ENCODE measurements at places on chromosomes 1 and 21. TPM values are rescaled to one million over a fixed set of nuclear protein-coding genes. Genes with fewer than 3 reads are reported as not detected.

The KRTAP13-2 gene
- total RNA-seq: not detected

The BSND gene
- not detected for total RNA-seq

The ZNF593OS gene
- total RNA-seq: not detected

The AJAP1 gene
- not detected for total RNA-seq

The C1orf210 gene
- total RNA-seq: not detected

The ACOT11 gene
- total RNA-seq: 0.66 TPM

GRCh38 chr1:203311368-203312301 is 6.3 kb downstream of the BTG2 start:
- no peak for DNase-seq

GRCh38 chr1:16122916-16123315 is 33.0 kb downstream of the EPHA2 start:
- peak; percentile 94 for DNase-seq

DNA sequence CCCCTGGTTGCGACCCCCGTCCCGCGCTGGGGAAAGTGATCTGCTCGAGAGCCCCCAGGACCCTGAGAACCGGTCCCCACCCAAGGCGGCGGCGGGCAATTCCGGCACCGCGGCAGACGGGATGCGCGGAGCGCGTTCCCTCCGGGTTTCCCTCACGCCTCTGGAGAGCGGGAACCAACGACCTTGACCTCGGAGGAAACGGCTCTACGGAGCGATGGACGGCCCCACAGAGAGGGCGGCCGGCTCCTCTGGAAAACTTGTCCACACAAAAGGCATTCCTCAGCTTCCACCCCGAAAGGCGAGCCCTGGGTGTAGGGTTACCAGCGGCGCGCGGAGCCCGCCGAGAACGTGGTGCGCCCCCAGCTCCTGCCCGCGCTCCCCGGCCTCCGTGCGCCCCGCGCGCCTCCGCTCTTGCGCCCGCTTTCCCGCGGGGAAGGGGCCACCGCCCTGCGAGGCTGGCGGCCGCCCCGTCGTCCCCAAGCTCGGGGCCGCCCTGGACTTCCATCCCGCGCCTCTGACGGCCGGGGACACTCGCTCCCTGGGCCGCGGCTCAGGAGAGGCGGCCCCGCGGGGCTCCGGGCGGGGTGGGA is 391 bp upstream of the KIAA1614 start:
- DNase-seq: peak; percentile 52

DNA sequence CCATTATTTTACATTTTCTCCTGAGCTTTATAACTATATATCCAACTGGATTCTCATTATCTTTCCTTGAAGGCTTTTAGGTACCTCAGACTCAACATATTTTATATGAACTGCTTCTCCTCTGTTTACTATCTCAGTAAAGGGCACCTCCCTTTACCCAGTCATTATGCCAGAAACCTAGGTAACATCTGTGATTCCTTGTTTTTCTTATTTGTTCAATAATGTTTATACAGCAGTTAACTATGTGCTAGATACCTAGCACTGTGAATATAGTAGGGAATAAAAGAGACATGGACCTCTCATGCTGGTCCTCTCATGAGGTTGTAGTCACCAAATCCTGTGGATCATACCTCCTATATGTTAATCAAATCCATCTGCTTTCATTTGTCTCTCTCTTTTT is 25.6 kb downstream of the PPP1R12B start:
- DNase-seq: no peak

- DNase-seq: no peak
These were observed 57.2 kb downstream of the TOR1AIP2 start for GRCh38 chr1:179820226-179820970.

- no peak for DNase-seq
These were observed 10.0 kb downstream of the LTN1 start for GRCh38 chr21:28982637-28983036.

- DNase-seq: no peak
These were observed 13.9 kb upstream of the PTPN14 start for GRCh38 chr1:214565310-214565709.

- peak; percentile 40 for DNase-seq
These were observed 1.3 kb downstream of the PUM1 start for GRCh38 chr1:31064111-31064717.

DNA sequence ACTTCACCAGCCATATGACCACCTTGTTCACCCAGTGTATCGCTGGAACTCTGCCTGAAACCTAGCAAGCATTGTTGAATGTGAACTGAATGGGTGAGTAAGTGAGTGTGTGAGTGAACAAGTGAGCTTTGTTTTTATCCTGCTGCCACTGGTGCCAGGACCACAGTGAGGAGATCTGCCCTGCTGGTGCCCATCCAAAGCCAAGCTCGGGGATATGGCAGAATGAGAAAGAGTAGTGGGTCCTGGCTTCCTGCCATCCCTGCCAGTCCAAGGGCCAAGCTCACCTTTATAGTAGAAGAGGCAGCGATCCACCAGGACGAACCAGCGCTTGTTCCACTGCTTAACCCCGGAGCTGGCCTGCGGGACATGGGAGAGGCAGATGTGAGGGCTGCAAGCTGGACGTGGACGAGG is 53.4 kb upstream of the GOLT1A start:
- no peak for DNase-seq

GRCh38 chr1:118485757-118486156 is 300.7 kb upstream of the SPAG17 start:
- DNase-seq: no peak

DNA sequence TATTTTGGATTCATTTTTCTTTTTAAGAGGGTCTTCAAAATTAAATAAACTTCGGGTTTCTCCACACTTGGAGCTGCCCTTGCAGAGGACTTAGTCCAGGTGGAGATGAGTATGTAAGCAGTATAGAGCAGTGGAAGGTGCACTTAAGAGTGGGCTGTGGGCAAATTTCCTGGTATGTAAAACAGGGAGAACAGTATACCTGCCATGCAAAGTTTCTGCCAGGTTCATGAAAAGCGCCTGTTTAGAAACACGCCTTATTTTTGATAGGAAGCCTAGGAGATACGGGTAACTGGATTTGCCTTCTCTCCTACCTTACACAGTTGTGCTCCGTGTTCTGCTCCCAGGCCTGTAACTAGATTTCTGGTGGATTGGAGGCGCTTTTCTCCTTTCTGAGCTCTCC is 1.2 kb downstream of the KDM4A start:
- DNase-seq: no peak

DNA sequence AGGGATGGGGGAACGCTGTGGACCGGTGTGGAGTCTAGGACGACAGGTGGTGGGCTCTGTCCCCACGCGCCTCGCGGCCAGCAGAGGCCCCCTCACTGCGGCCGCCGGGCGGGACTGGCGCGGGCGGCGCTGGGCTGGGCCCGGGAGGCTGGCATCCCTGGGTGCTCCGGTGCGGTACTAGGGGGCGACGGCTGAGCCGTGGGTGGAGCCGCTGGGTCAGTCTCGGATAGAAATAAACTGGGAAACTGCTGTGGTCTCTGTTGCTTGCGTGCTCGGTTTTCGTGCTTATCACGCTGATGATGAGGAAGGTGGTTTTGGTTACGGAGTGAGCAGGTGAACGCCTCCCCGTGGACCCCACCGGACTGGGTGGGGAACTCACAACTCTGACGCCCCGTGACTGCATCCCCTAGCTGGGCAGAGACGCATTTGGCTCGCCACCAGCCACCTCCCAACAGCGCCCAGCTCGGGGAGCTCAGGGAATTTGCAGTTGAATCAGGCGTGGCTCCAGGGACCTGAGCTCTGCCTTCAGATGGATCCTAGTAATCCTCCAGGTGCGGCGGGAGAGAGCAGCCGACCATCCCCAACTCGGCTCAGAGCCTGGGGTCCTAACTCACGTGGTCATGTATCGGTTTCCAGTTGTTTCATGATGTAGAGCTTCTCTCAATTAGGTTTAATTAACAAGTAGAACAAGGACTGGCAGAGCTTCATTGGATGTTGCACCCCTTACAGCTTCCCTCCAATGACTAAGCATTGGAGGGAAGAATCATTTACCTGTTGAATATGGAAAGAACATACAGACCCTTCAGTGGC is 32.1 kb downstream of the HSD17B7 start:
- peak; percentile 42 for DNase-seq

DNA sequence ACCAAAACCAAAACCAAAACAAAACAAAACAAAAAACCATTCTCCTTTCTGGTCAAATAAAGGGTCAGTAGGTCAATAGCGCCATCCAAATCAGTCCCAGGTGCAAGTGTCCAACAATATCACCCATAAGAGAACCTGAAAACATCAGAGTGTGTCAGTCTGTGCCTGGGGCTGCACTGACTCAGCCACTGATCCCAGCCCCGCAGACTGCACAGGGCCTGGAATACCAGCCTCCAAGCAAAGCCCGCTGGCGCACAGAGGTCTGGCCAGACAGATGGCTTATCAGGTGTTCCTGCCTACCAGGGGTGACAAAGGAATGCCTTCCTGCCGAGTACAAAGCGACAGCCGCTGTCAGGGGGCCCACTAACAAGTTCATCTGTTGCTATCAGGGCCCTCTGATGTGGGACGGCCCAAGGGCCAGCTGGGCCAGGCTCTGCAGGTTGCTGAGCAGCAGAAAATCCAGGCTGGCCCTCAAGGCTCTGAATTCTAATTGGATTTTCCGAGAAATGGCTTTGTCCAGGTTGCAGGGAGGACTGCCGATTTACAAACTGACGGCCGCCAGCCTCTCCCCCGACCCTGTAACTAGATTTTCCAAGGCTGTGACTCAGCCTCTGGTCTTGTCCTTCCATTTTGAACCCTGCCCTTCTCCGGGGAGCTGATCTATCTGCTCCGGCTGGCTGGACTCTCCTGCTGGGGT is 13.7 kb upstream of the TMEM51 start:
- DNase-seq: peak; percentile 90

DNA sequence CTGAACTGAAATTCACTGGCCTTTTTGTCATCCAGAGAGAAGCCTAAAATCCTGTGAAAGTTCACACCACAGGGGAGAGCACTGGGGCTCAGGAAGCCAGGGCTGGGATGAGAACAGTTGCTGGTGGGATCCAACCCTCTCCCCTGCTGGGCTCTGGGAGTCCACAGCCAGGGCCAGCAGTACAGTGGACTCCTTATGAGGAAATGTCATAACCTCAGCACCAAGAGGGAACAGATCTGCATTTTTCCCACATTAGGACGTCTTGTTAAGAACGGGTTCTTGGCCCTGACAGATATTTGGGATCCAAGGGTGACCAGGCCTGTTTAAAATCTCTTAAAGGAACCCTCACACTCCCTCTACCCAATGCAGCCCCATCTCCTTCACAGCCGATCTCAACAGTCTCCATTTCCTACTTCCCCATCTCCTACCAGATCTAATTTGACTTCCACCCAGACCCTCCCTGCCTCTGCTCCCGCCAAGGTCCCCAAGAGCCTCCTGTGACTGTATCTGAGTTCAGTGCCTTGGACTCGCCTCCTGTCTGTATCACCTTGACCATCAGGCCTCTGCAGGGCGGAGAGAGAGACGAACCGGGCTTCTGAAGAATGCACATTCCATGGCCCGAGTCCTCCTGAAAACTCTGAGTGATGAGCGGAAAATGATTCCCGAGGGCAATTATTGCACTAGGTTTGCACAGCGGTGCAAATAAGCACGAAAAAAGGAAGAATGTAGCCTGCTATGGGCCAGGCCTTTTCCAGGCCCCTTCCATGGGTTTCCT is 159.9 kb downstream of the TRABD2B start:
- no peak for DNase-seq

All from M059J (cell line).